Lung microvascular endothelial cell (primary cell): ENCODE measurements at places on chromosomes 12 and 14. TPM values are rescaled to one million over a fixed set of nuclear protein-coding genes. Genes with fewer than 3 reads are reported as not detected.
A peak's percentile ranks its signal among the peaks of the same experiment; 100 is the strongest.

DNA sequence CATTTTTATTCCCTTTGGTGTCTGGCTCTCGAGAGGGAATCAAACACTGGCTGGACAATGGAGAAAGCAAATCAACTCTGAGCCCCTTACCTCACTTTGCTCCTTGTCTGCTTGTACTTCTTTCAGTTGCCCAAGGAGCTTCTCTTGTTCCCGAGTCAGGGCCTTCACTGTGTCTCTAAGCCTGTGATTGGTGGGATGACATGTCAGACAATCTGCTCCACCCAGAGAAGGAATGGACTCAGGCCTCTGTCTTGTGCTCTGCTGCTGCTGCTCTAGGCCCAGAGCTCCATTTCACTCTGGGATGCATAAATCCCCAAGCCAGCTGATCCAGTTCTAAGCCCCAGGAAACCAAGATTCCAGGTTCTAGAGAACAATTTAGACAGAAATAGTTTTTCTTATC lies 7.6 kb downstream of the CALCOCO1 start:
- no peak for DNase-seq

DNA sequence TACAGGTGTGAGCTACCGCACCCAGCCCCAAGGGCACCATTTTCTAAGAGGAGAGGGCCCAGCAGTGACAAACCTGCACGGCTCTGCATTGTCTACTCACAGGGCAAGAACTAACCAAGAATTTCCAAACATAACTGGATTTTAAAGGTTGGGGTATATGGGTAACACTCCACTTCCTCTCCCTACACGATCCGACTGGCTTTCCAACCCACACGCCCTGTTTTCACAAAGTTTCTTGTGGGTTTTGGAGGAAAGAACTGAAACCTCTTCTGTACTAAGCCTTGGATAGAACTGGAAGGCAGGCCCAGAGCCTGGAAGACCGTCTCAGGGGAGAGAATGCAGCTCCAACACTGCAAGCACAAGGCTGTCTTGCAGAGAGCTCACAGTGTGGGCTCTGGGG lies 24.9 kb downstream of the SNRNP35 start:
- no peak for DNase-seq

- DNase-seq = no peak
These were observed 46.5 kb downstream of the ELK3 start for GRCh38 chr12:96240656-96241055.

DNA sequence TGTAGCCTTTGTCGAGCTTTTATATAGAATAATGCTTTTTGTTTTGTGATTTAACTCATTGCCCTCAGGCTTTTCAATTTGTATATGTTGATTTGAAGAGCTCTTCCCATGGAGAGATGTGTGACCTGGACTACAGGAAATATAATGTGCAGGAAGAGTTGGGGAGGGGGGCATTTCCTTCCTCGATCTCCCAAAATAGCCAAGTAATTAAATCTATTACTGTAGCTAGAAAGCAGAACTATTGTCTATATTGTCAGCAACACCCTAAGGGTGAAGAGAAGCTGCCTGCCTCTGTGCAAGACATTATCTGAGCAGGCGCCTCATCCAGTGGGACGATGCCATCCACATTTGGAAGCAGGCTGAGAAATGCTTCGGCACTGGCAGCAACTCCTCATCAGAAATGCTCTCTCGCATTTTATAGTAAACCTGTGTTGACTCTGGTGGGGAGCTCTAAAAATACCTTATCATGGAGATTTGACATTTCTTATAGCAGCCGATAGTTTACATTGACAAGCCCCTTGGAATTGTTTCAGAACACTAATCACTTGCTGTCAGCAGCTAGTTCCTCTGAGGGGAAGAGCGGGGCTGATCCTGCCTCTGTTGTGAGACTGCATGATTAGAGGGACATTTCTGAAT lies 392.5 kb upstream of the RGS6 start:
- DNase-seq = peak; percentile 52

DNA sequence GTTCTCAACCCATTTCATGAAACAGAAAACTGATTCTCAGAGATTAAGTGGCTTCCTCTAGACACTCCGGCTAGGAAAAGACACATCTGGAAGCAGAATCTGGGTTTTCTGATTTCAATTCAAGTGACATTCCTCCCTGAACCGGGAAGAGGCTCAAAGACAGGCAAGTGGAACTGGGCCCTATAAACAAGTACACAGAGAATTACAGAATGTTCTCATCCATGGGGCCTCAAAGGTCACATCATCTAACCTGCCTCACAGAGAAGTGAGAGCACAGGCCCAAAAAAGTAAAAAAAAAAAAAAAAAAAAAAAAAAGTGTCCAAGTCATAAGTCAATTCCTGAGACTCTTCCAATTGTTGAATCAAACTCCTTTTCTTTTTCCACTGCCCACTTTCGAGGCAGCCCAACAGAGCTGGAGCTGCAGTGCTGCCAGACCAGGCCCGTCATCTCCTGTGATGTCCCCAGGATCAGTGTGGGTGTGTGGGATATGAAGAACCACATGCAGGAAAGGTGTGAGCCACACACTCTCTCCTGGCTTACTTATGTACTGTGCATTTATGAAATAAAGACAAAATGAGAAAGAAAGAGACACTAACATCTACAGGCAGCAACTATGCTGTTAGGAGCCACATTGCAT lies 2.8 kb upstream of the KRT1 start:
- no peak for DNase-seq

DNA sequence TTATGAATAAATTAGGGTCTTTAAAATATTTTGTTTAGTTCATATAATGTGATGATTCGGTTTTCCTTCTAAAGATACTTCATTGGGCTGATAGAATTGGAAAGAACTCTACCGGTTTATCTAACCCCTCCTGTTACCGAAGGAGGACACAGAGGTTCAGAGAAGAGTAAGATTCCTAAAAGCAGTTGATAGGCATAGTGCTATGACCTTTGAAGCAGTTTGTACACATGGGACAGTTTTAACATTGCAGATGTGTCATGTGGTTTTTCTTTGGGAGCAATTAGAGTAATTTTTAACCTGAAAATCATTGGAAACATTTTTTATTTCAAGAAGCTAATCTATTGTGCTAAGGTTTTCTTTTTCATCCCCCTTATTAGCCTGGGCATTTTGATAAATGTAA lies 62.8 kb downstream of the BHLHE41 start:
- DNase-seq = no peak

SELPLG gene
- total RNA-seq = 0.20 and 0.22 TPM in 2 replicates
